ENCODE measurements at places on chromosomes 4 and X.

- DNase-seq = no peak
Measured at GRCh38 chr4:186501554-186501953, 53.8 kb downstream of the MTNR1A start.

- DNase-seq = no peak
Measured at GRCh38 chr4:154677300-154677699, 64.8 kb upstream of the FGG start.

GRCh38 chr4:26379837-26380236 is 59.0 kb downstream of the RBPJ start:
- no peak for DNase-seq

DNA sequence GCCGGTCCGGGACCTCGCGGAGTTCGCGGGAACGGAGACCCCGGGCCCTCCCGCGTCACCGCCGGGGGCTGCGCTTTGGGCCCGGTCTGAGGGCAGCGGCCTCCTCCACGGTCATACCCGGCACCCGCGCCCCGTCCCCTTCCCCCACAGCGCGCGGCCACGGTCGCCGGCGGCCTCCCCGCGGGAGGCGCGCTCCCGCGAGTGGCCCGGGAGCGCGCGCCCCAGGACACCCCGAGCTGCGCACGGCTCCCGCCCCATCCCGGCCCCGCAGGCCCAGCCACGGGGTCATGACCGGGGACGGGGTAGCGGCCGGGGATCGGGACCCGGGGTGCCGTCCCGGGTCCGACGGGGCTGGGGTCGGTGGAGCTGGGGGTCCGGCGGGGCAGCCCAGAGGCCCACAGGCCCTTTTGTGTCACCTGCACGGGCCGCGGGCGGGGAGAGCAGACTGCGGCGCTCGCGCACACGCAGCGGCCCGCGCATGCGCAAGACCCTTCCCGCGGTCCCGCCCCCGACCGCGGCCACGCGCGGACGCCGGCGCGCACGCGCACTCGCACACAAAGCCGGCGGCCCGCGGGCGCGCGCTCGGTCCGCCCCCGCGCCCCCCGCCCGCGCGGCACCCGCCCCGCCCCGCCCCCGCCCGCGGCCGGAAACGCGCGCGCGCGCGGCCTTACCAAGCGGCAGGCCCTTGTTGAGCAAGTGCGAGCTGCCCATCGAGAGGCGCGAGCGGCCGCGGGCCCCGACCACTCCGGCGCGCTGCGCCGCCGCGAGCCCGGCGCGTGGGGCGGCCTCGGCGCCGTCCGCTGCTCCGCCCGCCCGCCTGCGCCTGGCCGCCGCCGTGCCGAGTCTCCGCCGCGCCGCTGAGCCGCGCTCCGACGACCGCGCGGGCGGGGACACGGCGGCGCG is at the start of gene CTBP1:
Gene CTBP1, minus strand, starts transcription at position 886 of the 903 bp plus-strand sequence. CDS start 7,799 bp downstream, outside the sequence.
- DNase-seq = peak; percentile 86

- DNase-seq = no peak
Measured at GRCh38 chrX:115639334-115639880, 78.4 kb downstream of the PLS3 start.

DNA sequence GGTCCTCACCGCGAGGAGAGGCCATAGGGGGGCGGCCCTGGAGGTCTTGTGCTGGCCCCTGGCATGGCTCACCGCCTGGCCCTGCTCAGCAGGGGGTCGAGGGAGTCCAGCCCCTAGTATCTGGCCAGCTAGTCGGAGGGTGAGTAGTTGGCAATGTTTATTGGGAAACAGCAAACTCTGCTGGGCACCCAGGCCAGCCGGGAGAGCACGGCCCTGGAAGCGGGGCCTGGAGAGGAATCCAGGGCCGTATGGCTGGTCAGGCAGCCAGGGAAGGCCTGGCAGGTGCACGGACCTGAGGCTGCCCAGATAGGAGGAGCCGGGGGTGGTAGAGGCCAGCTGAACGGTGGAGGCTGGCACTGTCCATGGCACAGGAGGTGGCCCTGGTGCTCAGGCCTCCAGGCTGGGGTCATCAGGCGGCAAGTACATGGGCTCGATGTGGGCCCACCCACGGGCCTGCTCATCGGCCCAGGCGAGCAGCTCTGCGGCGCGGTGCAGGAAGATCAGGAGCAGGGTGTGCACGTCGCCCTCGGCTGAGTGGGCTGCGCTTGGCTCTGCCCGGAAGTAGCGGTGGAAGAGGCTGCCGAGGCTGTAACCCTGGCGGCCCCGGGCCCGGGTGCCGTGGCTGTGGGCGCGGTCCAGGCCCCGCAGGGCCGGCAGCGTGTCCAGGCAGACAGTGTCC is 1.4 kb downstream of the TREX2 start:
- DNase-seq = no peak

DNA sequence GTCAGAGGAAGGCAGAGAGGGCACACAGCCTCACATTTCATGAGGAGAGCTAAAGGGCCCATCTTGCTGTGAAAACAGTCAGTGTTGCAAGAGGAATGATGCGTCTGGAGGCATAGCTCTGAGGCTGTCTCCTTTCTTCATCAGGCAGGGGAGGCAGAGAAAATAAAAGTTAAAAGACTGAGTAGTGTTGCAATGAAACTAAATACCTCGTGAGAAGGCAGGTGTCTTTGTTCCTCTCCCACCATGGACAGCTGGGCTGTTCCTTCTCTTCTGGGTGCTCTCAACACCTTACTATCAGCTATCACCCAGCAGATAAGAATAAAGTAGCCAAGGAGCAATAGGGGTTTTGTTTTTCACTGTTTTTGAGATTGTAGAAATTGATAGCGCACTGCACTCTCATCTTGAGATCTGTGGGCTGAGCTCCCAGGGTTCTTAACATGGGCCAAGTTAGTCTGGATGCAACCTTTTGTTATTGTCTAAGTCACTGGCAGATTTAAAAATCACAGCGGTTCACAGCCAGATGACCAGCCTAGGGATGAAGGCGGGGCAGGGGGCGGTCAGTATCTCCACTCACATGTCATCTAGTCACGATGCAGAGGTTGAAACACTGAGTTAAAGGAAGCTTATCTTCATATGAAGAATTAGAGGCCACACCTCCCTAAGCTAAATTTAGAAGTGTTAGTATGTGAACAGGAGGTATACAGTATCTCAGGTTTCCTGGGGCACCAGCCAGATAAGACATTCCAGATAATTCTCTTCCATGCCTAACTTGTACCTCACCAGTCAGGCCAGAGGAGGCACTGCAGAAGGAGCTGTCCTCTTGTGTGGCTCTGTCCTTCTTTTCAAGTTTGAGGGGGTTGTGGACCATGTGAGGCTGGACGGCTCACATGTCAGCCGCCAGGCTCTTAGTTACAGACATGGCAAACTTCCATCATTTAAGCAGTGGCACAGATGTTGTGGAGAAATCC is 36.9 kb downstream of the PARM1 start:
- DNase-seq = no peak

GRCh38 chr4:113760795-113761619 is 531 bp downstream of the CAMK2D start:
- DNase-seq = peak; percentile 20

- no peak for DNase-seq
Measured at GRCh38 chrX:53729751-53730150, 43.2 kb upstream of the HUWE1 start.

- no peak for DNase-seq
Measured at GRCh38 chr4:93103042-93103441, 725.5 kb upstream of the ATOH1 start.

GRCh38 chr4:163540977-163541376 is 46.5 kb downstream of the TMA16 start:
- DNase-seq = peak; percentile 17

- no peak for DNase-seq
Measured at GRCh38 chr4:25729564-25729963, 73.9 kb downstream of the SLC34A2 start.

GRCh38 chr4:88793475-88793874 is 95.8 kb upstream of the NAP1L5 start:
- no peak for DNase-seq

DNA sequence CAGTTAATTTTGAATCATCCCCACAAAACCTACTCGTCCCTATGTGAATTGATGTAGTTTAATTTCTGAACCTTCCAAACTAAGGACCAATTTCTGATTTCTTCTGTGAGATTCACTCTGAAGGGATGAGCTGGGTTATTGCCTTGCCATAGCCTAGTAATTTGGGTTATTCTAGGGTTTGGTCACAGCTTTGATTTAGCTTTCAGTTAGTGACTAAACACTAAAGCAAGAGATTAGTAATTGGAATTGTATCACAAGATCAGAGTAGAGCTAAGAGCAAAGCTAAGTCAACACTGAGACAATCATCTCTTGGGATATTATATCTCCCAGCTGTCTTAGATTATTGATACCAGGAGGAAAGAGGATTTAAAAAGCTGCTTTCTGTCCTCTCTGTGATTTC is 588.0 kb downstream of the CCSER1 start:
- DNase-seq = no peak

GRCh38 chr4:20043991-20044390 is 207.7 kb upstream of the SLIT2 start:
- DNase-seq = no peak

DNA sequence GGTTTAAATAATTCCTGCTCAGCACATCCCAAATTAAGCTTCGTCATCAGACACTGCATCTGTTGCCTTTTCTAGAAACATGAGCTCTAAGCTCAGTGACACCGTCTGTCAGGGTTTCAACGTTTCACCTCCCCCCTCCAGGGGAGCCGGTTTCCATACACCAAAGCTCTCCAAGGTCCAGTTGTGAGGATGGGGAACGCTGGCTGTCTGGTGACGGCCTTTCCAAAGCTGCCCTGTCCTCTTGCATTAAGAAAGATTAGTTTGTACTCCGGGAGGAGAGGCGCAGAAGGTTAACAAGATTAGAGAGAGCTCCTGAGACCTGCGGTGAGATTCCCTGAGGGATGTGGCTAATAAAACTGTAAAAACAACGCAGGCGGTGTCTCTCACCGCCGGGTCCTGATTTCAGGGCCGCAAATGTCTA is 43.2 kb downstream of the ASMT start:
- no peak for DNase-seq

GRCh38 chr4:80814266-80814665 is 216.2 kb upstream of the BMP3 start:
- DNase-seq = no peak

GRCh38 chr4:124526769-124527168 is 185.8 kb downstream of the ANKRD50 start:
- DNase-seq = no peak

DNA sequence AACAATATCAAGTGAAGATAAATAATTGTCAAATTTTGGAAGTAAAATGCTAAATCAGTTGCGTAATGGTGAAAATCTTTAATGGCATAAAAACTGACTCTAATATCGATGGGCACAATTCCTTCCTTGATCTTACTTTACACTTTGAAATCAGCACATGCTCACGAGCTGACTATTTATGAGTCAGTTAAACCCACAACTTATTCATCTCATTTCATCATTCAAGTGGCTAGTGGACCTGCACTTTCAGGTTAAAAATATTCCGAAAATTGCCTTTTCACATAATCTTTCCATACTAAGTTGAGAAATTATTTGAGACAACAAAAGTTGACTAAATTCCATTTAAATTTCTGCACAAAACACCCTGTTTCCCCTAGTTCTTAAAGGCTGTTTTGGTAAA is 582.1 kb upstream of the TENM3 start:
- no peak for DNase-seq

DNA sequence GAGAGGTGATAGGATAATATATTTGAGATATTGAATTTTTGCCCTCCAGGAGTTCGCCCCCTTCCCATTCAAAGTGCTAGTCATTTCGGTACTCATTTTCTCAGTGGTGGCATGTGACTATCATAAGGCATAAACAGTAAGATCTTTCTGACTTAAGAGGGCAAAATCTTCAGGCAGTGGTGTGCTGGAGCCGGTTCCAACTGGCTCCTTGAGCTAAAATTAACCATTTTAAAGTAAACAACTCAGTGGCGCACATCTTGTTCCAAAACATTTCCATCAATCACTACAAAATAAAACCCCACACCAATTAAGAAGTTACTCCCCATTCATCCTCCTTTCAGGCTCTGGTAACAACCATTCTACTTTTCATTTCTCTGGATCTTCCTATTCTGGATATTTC is 43.3 kb downstream of the LUZP4 start:
- no peak for DNase-seq

- no peak for DNase-seq
Measured at GRCh38 chr4:100809506-100809905, 291.7 kb upstream of the EMCN start.

- no peak for DNase-seq
Measured at GRCh38 chr4:183984566-183984965, 79.5 kb downstream of the STOX2 start.

All from H54 (cell line).